ENCODE measurements at places on chromosomes 4 and X. TPM values are rescaled to one million over a fixed set of nuclear protein-coding genes. Genes with fewer than 3 reads are reported as not detected.

MSANTD1 gene
- not detected for total RNA-seq

PNMA6A gene
- not detected for total RNA-seq

DNA sequence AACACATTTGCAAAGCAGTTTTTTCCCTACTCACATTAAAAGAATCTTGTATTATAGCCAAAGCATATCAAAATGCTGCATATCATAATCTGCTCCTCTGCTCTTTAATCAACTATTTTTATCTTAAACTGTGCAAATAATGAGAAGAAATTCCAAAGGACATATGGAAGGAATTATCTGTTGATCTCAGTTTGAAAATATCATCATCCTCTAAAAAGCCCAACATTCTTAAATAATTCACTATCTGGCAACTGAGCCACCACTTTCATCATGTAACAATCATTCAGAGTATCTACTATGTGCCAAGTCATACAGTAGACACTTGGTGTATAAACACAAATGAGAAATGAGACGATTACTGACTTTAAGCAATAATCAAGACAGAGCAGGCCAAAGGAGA is 63.0 kb downstream of the PRSS12 start:
- DNase-seq, result no peak

DNA sequence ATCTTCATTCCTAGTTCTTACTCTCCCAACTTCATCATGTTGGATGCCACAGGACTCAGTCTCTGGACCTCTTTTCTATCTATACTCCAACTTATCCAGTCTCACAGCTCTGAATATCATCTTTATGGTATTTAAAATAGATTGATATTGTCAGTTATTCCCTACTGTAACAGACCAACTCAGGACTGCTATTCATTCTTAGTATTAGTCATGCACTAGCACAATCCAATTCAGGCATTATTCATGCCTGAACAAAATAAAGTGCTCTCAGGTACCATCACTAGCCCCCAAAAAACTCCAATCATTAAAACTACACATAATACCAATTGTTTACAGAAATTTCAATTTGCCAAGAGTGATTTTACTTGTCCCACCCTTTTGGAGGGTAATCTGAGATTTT is 37.7 kb downstream of the FRYL start:
- no peak for DNase-seq

DNA sequence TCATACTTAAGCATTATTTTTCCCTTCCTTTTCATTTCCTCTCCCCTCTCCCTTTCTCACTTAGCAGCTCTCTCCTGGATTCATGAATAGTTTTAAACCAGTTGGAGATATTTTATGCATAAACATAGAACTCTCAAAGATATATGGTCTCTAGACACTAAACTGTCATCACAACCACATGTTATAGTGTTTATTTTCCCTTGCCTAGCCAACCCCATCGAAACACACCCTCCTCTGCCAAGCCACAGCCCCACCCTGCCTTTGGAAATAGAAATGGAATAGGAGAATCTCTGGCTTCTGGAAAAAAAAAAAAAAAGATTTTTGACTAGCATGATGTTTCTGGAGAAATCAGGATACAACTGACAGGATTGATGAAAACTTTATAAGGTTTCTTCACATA is 64.8 kb upstream of the RBPJ start:
- DNase-seq, result peak; percentile 33

DNA sequence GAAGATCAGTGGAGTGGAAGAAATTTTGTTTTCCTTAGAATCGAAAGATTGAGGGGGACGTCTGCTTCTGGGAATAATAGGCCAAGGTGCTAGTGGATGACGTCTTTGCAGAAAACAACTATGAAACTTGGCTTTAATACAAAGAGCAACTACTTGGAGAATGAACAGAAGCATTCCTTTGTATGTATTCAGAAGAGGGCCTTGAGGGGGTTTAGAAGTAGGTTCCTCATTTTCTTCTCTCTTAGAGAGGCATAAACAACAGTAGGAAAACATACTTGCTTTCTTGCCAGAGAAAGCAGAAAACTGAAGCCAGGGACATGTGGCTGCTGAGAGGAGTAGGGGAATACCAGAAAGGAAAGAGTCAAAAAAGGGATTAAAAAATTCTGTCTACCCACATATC is 167.8 kb downstream of the ZNF330 start:
- DNase-seq, result peak; percentile 76

- DNase-seq, result no peak
Measured at GRCh38 chr4:144318797-144319196, 178.3 kb upstream of the GYPA start.

DNA sequence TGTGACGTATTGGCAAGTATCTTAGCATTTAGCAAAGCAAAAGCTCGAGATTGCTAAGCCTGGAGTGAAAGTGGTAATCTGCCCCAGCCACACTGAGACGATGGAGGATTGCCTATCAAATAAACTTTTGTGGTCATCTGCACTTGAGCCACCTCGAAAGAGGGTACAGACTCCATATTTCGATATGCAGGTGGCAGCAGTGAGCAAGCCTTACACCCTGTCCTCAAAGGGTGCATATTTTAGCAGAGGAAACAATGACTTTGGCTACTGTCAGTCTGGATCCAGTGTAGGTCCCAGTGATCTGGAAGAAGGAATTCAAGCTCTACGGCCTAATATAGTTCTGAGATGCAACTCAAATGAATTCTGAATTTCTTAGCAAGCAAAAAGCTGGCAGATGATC is 153.9 kb downstream of the ATG4A start:
- peak; percentile 3 for DNase-seq

GRCh38 chrX:29419774-29420553 is 795.4 kb upstream of the MAGEB2 start:
- peak; percentile 73 for DNase-seq

KCND1 gene
- 0.76 TPM for total RNA-seq

GRCh38 chr4:72558655-72559054 is 10.4 kb downstream of the ADAMTS3 start:
- peak; percentile 17 for DNase-seq

DNA sequence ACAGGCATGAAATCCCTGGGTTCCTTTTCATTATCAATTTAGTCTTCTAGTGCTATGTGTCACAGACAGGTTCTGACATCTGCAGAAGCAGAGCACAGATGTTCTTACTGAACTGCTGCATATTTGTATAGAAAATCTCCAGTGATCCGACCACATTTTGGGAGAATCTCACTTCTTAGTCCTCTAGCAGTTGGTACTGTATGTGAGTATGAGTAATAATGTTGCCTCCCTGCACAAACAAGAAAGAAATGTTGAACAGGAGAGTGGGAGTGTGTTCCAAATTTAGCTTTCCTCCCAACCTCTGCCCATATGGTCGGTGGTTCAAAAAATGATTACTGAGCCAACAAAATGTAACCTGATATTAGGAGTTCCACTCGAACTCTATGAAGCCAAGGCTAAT is 165.3 kb upstream of the GPC4 start:
- DNase-seq, result no peak

GRCh38 chr4:72670521-72670920 is 101.5 kb upstream of the ADAMTS3 start:
- DNase-seq, result no peak

DNA sequence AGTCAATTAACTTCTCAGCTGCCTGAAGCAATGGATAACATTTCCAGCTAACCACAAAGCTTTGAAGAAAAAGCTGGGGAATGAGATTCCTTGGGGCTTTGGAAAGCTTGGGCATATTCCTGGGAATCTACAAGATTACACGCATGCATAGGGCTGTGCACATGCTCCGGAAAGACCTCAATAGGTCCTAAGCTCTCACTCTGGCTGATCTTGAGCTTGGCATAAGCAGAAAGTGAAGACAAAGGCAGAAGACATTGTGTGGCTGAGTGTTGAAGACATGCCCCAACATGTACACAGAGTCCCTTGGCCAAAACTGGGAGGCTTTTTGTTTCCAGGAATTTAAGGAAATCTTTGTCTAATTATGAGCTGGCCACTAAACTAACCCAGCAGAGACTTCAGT is 31.2 kb downstream of the ATG4A start:
- peak; percentile 8 for DNase-seq

- DNase-seq, result no peak
Measured at GRCh38 chr4:126890994-126891393, 741.8 kb upstream of the INTU start.

- no peak for DNase-seq
Measured at GRCh38 chrX:24333371-24333770, 19.5 kb upstream of the SUPT20HL2 start.

KIAA1210 gene
- total RNA-seq, result 0.02 TPM

- no peak for DNase-seq
Measured at GRCh38 chr4:13721894-13722293, 94.4 kb upstream of the BOD1L1 start.

GRCh38 chr4:102687373-102687981 is 73.3 kb downstream of the MANBA start:
- DNase-seq, result peak; percentile 59

- no peak for DNase-seq
Measured at GRCh38 chr4:181140037-181140603, 1103.1 kb upstream of the TENM3 start.

RENBP gene
- not detected for total RNA-seq

GAB3 gene
- total RNA-seq, result 15.6 TPM

- peak; percentile 28 for DNase-seq
Measured at GRCh38 chr4:28402751-28403150, 1542.1 kb downstream of the STIM2 start.

- no peak for DNase-seq
Measured at GRCh38 chr4:127211650-127212560, 420.9 kb upstream of the INTU start.

DNA sequence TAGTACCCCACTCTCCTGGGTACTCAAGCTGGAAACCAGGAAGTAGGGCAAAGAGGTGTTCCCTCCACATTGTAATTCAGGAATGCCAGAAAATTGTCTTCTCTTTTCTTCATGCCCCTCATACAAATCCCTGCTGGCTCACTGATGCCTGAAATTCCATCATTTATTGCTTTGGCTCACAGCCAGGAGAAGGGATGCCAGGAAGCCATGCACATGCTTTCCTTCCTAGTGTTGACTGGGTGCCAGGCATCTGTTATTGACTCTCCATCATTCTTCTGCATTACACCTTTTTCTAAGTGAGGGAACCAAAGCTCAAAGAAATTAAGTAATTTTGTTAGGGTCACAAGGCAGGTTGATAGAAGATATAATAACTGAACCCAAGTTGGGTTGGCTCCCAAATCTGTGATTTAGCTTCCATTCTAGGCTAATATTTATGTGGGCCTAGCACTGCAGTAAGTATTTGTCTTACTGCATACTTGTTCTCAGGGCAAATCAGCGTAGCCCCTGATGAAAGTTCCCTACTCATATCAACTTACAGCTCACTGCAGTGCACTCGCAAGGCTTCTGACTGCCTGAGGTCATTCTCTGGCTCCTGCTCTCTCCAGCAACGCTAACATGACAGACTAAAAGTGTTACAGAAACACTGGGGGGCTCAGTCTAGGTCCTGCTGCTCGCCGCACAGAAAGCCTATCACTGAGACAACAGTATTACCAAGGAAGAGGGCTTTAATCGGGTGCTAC is 89.0 kb downstream of the TRAPPC11 start:
- DNase-seq, result no peak

SSX3 gene
- not detected for total RNA-seq

GRCh38 chrX:43448688-43449087 is 207.4 kb upstream of the MAOA start:
- no peak for DNase-seq

SLIT2 gene
- 8.1 TPM for total RNA-seq

KIF4A gene
- 42.8 TPM for total RNA-seq

- peak; percentile 15 for DNase-seq
Measured at GRCh38 chr4:128288689-128289106, 1.1 kb upstream of the PGRMC2 start.

DNA sequence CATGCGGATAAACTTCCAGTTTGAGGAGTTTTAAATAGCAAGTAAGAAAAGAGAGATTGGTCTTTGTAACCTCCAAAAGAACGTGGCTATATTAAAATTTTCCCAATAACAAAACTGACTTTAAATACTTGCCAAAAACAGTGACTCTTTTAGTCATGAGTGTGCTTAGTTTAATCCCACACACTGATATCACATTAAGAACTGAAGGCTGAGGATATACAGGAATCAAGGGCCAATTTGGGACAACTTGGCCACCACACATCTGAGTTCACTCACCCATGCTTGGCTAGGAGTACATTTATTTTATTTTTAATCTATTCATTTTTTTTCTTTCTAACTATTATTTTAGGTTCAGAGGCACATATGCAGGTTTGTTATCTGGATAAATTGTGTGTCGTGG is 110.2 kb downstream of the APBB2 start:
- no peak for DNase-seq

All from M059J (cell line).